Activated CD4-positive, alpha-beta T cell treated with anti-CD3 and anti-CD28 coated beads, Interleukin-2, Interleukin-4, amounts not matched to agents 100 ng/mL and 50 ng/mL, durations not matched to agents 16 hours and 8 hours (primary cell): ENCODE measurements at places on chromosomes 2 and 18.

- DNase-seq: peak; percentile 47
Measured at GRCh38 chr2:200376513-200377354, 70.2 kb downstream of the SPATS2L start.

DNA sequence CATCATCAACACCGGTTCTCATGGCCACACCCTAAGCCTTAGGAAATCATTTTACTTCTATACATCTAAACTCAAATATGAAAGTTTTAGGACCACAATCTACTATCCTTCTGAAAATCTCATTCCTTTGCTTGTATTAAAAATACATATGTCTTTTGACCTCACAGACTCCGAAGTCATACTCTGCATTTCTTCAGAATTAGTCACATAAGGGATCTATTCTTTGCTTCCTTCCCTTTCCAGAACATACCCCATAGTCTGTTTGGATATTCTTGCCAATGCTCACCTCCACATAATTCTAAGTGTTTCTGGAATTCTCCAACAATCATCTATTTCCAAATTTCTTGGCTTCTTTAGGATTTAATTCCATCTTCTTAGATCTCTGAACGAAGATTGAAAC lies 14.2 kb upstream of the DSG1 start:
- no peak for DNase-seq

DNA sequence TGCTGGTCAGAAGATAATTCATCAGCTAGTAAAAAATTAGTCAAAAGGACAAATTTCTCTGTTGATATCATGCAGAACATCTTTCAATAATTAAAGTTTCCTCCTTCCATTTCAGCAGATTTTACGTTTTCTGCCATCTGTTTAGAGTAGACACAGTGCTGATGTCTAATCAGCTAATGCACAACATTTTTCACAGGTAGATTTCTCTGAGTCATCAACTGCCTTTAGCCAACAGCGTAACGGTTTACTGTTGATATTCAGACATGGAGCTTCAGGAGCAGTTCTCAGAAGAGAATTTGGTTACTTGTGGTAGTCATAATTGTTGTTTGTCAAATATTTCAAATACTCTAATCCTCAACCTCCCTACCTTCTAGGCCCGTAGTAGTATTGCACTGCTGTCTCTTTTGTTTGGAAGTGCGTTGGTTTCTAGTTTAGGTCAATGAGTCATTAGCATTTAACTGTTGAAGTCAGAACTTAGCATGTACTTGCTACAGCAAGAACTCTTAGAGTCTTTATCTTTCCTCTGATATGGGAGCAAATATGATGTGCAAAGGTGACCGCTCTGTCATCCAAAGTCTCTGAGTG lies 86.8 kb upstream of the TFPI start:
- no peak for DNase-seq

DNA sequence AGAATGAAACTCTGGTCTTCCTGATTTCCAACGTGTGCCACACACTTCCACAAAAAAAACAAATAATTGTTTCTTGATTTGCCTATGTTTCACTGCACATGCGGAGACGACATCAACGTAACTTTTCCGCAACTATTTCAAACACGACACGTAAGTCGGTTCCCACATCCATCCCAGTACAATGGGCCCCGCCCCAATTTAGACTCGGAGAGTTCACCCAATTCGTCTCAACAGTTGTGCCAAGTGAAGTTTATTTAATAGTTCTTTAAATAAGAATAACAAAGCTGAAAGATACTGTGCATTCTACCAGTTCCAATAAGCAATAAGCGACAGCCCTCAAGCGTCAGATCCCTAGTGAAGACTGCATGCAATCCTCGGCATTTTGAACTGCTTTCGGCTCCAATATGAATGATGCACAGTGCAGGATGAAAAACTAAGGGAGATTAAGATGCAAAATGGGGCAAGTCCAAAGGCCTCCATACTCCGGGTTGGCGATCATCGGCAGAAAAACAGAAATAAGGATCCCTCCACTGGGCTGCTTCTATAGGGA lies 664 bp downstream of the CCT4 start:
- peak; percentile 33 for DNase-seq

GRCh38 chr2:25481381-25482300 lies 139.9 kb upstream of the DNMT3A start:
- DNase-seq: no peak

GRCh38 chr2:174012347-174013314 lies 47.5 kb upstream of the SP3 start:
- DNase-seq: peak; percentile 15

- no peak for DNase-seq
Measured at GRCh38 chr2:37917281-37918228, 7.5 kb upstream of the RMDN2 start.

GRCh38 chr2:119208791-119209203 lies 14.8 kb upstream of the STEAP3 start:
- DNase-seq: no peak

DNA sequence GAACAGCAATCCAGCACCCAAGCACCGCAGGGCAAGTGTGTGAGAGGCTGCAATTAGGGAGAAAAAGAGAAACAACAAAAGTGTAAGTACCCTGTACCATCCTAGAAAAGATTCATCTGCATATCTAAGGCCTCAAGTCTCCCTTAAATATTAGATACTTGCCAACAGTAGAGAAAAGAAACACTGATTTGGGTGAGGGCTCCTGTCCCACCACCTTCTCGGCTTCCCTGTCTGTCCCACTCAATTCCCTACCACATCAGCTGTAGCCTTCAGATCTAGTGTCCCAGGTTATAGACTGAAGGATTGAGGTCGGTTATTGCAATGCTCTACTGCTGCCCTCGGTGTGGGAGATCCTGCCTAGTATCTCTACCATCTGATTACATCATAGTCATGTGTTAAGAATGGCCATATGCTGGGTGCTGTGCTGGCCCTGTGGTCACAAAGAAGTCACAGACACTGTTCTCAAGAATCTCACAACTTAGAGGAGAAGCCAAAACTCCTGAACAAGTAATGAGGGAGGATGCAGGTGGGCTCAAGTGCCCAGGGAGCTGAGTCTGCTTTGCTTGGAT lies 2.5 kb downstream of the RAX start:
- no peak for DNase-seq

DNA sequence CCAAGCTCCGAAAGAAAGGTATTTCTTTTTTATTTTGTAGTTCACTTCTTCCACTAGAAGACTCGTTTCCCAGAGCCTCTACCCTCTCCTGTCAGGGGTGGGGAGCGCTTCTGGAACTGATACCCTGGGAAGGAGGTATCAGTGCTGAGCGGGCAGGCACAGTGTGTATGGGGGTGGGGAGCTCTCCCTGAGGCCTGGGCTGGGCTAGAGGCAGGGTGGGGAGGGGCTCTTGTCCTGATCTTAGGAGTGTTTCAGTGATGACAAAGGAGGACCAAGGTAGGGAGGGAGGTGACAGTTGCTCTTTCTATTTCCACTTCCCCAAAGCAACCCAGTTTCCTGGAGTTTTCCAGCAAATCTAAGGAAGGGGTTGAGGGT lies 65.4 kb downstream of the ARHGAP25 start:
- DNase-seq: no peak

DNA sequence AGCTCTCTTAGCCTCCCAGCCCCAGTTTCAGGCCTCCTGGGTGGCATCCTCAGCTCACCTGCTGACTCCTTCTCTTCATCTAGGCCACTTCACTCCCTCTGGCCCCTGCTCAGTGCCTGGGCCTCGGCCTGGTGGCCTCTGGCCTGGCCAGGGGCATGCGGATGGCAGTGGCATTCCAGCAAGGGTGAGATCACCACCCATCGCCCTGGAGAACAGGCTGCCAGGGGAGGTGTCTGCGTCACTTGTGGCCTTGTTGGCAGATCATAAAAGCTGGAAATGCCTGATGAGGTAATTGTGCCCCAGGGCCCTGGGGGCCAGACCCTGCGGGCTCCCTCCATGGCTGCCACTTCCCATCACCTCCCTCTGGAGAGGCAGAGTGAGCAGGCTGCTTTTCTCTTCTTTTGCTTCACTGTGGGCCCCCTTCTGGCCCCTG lies 72.5 kb upstream of the SMAD2 start:
- no peak for DNase-seq

- no peak for DNase-seq
Measured at GRCh38 chr2:150624001-150624401, 136.5 kb upstream of the RND3 start.

DNA sequence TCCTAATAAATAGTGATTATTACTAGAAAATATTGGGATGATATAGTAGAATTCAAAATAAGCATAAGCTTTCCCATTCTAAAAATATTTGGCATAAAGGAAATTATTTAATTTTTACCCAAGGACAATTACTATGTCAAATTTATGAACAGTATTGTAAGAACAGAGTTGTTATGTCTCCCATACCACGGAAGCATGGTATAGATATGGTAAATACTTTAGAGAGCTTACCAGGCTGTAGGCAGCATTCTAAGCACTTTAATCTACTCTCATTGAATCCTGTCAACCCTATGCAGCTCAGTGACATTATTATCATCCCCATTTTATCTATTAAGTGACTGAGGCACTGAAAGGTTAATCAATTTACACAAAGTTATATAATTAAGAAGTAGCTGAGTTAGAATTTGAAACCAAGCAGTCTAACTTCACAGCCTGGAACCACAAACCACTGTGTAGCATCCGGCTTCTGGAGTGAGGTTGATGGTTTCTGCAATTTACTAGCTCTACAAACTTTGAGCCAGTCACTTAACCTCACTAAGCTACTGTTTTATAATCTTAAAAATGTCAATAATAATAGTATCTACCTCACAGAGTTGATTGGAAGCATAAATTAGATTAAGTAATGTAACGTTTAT lies 323.7 kb downstream of the ARHGAP15 start:
- DNase-seq: peak; percentile 62

DNA sequence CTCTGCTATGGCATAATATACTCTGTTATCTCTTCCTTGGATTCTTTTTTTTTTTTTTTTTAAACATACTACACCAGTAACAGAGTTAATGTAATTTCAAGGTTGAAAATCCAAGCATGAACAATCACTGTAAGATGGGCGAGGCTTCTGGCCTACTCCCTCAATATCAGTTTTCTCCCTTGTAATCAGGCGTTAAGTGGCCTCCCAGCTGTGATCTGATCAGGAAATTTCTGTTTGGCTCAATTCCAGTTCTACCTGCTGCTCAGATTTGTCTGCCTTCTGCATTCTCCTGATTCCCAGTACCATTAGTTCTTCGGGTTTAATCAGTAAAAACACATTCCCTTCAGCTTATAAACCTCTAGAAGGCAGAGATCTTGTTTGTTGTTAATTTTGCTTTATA lies 18.6 kb downstream of the PRKD3 start:
- DNase-seq: no peak

DNA sequence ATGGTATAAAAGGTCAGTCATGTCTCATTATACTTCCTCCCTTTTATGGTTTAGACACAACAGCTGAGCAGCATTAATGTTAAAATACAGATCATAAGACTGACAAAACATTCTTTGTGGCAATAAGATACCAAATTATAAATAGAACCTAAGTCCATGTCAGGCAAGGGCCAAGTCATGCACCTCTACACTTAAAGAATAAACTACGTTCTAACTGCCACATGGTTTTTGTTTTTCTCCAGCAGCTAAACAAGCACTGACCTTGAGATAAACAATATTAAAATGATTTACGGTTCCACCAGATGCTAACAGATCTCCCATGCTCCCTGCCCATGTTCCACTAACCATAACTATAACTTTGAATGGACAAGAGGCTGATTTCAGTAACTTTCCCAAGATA lies 368.6 kb upstream of the TFPI start:
- no peak for DNase-seq

DNA sequence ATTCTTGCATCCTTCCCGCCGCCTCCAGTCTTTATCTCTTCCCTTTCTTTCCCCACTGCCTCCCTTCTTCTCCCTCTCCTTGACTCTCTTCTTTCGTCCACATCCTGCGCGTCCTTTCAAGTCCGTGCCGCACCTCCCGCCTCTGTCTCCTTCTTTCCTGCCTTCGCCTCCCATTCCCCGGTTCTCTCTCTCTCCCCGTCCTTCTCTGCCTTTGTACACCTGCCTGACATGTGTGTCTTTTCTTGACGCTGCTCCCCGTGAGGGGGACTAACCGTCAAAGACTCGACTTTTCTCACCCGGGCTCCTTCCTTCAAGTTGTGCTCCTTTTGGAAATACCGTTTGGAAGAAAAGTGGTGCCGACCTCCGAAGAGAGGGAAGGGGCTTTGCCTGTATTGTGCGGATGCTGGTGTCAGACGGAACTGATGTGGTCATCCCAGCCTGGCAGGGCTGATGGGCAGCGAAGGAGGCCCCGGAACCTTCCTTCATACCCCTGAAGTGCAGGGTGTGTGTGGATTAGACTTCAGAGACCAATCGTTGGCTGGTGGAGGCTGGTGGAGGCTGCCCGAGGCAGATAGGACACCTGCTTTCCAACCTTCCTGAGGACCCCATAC lies 879 bp downstream of the TMEM178A start:
- no peak for DNase-seq

GRCh38 chr2:147076634-147077033 lies 768.2 kb upstream of the ACVR2A start:
- DNase-seq: no peak
